ENCODE measurements at places on chromosomes 7 and 10.

- peak; percentile 99 for DNase-seq
Observed at GRCh38 chr7:1812509-1813393, 142.7 kb downstream of the ELFN1 start.

GRCh38 chr7:17623546-17624185, 316.6 kb downstream of the SNX13 start:
- peak; percentile 52 for DNase-seq

DNA sequence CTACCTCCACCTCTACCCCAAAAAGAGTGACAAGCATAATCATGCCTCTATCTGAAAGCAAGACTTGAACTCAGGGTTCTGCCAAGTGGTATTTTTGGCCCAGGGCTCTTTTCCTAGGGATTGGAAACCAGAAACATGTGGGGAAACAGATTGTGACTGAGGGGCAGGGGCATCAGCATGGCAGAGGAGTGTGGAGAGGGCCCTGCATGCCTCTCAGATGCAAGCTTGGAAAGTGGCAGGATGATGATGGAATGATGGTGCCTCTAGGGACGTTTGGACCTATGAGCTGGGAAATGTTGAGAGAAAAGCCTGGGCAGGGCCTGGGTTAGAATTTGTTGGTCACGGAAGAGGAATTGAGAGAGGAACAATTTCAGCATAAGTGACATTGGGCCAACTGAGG, 78.4 kb upstream of the LEP start:
- DNase-seq, result no peak

DNA sequence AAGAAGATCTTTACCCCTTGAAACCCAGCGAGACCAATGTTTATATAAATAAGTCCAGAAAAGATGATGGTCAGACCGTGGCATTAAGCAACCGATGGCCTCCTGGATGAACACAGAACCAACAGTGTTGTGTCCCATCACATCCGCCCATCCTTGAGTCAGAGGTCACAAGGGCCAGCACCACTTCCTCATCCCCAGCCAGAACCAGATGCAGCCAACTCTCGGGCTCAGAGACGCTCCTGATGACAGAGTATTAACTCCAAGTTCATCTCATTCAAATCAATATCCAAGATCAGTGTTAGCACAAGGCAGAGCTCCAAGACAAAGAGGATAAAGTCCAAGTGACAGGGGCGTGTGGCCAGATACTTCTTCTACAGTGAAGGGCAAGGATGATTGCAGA, 63.5 kb downstream of the FAM53B start:
- no peak for DNase-seq

- DNase-seq, result no peak
Observed at GRCh38 chr7:129169171-129169671, 19.2 kb upstream of the SMO start.

- DNase-seq, result no peak
Observed at GRCh38 chr10:112807013-112807412, 143.0 kb upstream of the TCF7L2 start.

DNA sequence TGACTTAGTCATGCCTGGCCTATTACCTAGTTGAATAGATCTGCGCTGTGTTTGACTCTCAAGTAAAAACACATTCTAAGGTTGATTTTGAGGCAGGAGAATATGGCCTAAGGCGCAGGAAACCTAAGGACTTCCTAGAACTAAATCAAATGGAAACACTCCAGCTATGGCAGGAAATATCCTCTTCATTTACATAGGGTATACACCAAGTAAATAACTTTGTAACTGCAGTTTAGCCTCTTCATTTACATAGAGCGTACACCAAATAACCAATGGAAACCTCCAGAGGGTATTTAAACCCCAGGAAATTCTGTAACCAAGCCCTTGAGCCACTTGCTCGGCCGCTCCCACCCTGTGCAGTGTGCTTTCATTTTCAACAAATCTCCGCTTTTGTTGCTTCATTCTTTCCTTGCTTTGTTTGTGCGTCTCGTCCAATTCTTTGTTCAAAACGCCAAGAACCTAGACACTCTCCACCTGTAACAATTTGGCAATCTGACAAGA, 35.6 kb upstream of the XRCC2 start:
- DNase-seq, result no peak

GRCh38 chr7:33762911-33763306, 142.4 kb upstream of the BMPER start:
- no peak for DNase-seq

- no peak for DNase-seq
Observed at GRCh38 chr7:141452911-141453310, 98.3 kb upstream of the AGK start.
